Pancreas (tissue), 10 donors: ENCODE measurements at places on chromosomes 16 and 17.

DNA sequence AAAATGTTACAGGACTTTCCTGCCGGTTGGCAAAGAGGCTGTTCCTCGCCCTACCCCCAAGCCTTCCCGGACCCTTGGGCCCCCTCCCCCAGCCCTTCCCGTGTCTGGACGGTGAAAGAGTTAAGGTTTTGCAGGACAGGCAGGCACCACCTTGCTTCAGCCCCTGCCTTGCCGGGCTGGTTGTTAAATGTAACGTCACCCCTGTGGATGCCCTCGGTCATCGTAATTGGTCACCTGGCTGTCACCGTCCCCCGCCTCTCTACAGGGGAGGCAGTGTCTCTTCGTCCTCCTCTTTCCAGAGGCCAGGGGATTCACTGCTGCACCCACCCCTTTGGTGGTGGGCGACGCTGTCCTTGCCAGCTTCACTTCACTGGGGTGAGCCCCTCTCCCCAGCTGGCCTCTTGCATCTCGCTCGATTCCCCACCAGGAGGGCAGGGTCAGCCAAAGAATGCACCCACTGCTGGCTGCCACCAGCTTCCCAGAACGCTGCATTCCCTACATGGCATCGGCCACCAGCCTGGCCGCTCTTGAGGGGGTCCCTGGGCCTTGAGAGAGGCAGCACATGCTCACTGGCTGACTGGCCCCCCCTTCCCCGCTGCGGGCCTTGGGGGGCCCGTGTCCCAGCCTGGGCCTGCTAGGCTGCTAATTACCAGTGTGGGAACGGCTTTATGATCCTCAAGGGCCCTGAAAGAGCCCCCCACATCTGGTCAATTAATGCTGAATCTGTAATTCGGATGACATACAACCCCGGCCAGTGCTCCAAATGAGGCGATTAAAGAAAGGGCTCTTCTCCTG, 25.2 kb upstream of the GSE1 start:
- DNase-seq, result no peak

- no peak for DNase-seq
These were observed 27.4 kb downstream of the TMC6 start for GRCh38 chr17:78101112-78101511.

DNA sequence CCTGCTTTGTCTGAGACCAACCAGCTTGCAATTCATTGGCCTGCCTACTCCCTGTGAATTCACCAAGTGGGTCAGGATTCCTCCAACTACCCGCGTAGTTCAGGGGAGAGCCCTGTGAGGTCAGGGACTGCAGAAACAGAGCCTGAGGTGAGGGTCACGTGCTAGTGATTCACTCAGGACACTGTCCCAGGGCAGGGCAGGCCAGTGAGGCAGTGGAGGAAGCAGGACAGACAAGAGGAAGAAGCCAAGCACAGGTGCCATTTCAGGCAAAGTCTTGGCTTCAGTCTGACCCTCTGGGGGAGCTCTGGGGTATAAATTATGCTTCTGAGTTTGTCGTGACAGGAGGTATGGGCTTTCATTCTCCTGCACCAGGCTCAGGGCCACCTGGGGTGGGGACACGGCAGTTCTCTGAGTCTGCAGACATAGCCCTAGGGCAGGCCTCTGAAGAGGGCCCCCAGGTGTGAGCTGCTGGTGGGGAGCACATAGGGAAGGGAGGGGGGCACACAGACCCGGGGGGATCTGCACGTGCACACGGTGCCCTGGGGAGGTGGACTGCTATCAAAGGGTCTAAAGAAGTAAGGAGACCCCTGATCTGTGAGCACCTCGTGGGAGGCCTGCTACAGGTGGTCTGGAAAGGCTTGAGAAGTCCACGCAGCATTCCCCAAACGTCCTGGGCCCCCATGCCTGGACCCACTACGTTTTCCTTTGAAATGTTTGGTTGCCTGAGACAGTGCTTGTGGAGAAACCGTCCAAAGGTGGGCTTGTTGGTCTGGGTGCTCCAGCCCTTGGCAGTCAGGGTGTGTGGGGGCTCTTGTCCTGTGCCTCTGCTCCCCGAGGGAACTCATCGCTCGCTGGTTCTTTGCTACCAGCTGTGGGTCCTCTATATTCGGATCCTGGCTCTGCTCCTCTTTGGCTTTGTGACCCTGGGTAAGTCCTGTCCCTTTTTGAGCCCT, 46.4 kb downstream of the NKD1 start:
- no peak for DNase-seq

- DNase-seq, result no peak
These were observed 3.6 kb downstream of the NRN1L start for GRCh38 chr16:67888331-67888730.
